ENCODE measurements at places on chromosomes 16 and 17.

- DNase-seq = no peak
Measured at GRCh38 chr17:68399638-68400403, 57.5 kb downstream of the WIPI1 start.

GRCh38 chr16:86145669-86146068 lies 246.7 kb downstream of the IRF8 start:
- no peak for DNase-seq

GRCh38 chr17:12062249-12062648 lies 41.6 kb downstream of the MAP2K4 start:
- no peak for DNase-seq

- no peak for DNase-seq
Measured at GRCh38 chr17:78808163-78808562, 26.1 kb upstream of the CYTH1 start.

GRCh38 chr17:2184993-2185931 lies 118.3 kb downstream of the SMG6 start:
- DNase-seq = no peak

DNA sequence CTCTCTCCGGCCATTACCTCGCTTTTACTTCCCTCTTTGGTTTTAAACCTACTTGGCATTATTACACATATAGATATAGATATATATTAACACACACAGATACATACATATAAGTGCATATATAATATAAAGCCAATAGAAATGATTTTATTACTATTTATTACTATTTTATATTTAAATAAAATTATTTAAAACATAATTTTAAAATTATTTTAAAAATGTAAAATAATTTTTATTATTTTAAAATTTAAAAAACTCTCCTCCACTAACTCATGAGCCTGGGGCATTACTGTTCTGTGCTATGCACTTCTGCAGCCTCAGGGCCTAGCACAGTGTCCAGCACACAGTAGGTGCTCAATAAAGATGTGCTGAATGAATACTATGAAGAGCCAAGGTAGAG lies 200.9 kb downstream of the SLC39A11 start:
- DNase-seq = no peak

DNA sequence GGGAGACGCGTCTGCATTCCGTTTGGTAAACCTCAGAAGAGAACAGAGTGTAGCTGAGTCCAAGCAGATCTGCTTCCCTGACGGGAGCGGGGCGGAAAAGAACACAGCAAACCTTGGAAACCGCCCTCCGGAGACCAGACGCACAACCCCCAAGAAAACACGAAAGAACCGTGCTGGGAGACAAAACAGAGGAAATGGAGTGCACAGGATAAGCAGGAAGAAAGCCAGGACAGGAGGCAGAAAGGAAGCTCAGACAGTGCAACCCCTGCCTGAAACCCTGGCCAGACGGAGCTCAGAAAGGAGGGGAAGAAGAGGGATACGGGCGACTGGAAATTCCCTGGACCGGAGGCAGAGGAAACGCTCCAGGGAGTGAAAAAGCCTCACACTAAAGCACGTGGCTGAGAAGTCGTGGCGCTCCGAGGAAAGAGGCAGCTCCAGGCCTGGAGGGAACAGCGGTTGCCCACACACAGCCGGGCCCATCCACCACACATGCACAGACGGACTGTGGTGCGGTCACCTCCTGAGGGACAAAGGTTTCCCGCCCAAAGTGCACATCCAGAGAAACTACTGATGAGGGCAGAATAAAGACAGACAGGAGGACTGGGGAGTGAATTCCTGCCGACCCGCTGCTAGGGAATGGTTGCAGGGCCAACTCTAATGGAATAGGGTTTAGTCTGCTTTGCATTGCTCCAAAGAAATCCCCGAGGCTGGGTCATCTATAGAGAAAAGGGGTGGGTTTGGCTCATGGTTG lies 10.2 kb downstream of the DPEP1 start:
- no peak for DNase-seq

DNA sequence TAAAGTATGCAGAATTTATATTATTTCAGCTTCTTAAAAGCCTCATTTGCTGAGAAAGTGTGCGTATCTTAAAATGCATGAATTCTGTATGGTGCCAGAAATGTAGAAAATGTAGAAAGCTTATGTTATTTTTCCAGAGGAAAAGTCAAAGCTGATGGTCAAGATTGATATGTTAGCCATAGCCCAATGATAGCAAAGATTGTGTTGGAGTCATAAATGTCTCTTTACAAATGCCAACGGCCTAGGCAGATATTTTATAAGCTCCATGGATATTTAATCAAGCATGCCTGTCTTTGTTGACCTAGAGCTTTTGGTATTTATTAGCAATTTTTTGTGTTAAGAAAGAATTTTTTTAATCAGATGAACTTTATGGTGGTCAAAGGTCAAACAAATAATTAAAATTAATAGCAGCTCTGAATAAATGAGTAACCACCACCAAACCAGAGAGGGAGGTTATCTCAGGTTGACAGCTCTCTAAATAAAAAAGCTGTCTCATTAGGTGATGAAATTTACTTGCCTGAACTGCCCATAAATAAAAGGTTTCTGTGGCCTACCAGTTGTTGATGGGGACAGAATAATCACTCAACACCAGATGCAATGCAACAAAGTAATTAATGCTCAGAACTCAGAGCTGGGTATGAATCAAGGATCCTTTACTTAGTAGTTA lies 28.5 kb downstream of the CLEC3A start:
- DNase-seq = no peak

GRCh38 chr17:78390241-78391050 lies 12.0 kb downstream of the PGS1 start:
- DNase-seq = no peak

DNA sequence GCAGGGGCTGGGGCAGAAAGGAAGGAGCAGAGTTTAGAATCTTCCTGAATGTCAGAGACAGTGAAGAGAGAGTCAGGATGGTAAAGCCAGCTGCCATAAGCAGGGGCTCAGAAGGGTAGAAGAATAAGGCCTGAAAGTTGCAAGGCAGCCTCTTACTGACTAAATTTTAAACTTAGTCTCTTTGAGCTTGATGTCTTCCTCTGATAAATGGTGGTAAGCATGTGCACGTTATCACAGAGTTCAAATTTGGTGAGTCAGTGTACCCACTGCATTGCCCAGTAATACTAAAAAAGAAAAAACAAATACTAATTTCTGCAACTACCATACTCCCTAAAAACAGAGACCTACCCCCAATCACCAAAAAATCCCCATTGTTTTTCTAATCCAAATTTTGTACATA lies 45.2 kb downstream of the SIAH1 start:
- DNase-seq = no peak

DNA sequence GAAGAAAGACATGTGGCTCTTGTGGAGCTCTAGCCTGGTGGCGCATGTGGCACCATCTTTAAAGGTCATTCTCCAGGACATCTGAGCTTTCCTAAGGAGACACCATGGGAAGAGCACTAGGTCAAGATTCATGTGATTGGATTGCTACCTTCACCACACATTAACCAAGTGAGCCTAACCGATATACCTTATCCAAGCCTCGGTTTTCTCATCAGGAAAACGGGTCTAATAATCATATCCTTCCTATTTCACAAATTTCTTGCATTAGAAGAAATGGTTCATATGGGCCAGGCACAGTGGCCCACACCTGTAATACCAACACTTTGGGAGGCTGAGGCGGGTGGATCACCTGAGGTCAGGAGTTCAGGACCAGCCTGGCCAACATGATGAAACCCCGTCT lies 58.3 kb downstream of the TMEM186 start:
- no peak for DNase-seq

DNA sequence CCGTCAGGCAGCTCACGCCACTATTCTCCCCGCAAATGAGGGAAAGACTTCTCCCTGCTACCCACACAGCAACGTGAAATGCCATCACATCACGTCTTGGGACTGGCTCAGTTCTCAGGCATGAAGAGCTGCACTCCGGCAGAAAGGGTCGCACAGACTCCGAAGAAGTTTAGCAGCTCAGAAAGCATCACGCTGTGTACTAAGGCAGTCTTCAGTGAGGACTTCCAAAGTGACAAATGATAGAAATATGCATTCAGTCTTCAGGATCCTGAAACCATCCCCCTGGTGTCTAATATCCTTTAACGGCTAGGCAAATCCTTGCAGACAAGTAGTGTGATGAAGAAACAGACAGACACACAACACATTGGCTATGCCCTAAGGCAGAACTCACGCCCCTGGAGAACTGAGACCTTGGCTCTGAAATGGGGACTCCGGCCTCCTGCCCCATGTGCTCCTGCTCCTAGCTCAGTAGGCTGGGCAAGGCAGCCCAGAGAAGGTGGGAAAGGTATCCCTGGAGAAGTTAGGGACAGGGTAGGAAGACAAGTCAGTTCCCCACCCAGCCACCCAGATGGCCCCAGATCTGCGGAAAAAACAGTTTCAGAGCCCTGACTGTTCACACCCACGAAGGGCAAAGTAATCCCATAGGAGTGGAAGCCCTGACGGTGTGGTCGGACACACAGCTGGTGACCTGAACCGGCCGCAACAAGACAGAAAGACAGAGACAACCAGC lies 1.6 kb downstream of the XYLT1 start:
- no peak for DNase-seq

- DNase-seq = peak; percentile 17
Measured at GRCh38 chr16:71542377-71542776, 16.2 kb downstream of the CHST4 start.

DNA sequence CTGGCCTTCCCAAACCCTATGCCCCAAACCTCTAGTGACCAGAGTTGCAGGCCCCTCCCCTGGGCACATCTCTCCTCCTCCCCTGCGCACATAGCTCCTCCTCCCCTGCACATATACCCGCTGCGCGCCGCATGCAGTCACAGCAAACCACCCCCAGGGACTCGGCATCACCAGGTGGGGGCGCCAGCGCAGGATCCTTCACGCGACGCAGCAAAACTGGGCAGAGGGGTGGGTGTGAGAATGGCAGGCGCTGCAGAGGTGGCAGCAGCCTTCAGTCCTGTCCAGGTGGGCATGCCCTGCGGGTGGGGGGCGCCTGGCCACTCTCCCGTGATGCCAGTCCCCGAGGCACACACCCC lies 5.6 kb downstream of the CORO6 start:
- peak; percentile 81 for DNase-seq

Measured in stimulated activated CD4-positive, alpha-beta T cell treated with anti-CD3 and anti-CD28 coated beads, Interleukin-15, amount 100 ng/mL, for 1 hour (primary cell).